ENCODE measurements at places on chromosomes 4 and X.

GRCh38 chr4:180870623-180871022, 1372.6 kb upstream of the TENM3 start:
- DNase-seq = no peak

DNA sequence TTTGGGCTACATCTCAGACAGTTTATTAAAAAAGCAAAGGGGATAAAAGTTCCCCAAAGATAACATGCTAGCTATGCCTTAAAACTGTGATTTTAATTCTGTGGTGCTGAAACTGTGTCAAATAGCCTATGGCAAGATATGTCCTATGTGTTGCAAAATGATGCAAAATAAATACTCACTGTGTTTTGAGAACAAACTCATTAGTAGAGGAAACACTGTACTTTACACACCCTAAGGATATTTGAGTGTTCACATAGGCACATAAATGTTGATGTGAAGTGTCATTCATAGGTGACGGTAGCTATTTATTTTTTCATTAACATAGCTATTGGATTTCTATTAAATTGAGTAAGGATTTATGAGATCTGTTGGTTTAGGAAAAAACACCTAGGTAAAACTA, 351.9 kb downstream of the FAT4 start:
- DNase-seq = no peak

- DNase-seq = no peak
Measured at GRCh38 chr4:141254326-141254725, 33.6 kb downstream of the ZNF330 start.

DNA sequence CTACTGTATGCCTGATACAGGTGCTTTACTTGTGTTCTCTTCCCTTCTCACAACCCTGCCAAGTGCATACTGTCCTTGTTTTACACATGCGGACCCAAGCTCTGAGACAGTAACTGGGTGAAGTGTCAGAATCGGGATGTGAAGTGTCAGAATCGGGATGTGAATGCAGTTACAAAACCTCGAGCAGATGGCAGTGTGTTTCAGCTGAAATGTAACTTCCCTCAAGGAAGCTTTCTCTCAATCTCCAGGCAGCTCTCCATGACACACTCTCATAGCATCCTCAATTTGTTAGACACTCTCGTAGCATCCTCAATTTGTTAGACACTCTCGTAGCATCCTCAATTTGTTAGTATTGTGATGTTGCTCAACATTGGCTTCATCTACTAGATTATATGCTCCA, 1.1 kb upstream of the HPSE start:
- no peak for DNase-seq

GRCh38 chr4:74218201-74218600, 60.3 kb downstream of the MTHFD2L start:
- no peak for DNase-seq

All from NCI-H1436 (cell line).